HL-60 (cell line): ENCODE measurements at places on chromosomes 2 and 18.
A peak's percentile ranks its signal among the peaks of the same experiment; 100 is the strongest.

GRCh38 chr2:43221763-43222474, 4.5 kb downstream of the ZFP36L2 start:
- peak; percentile 81 for DNase-seq

GRCh38 chr2:132368191-132368590, 48.4 kb upstream of the GPR39 start:
- DNase-seq: no peak

DNA sequence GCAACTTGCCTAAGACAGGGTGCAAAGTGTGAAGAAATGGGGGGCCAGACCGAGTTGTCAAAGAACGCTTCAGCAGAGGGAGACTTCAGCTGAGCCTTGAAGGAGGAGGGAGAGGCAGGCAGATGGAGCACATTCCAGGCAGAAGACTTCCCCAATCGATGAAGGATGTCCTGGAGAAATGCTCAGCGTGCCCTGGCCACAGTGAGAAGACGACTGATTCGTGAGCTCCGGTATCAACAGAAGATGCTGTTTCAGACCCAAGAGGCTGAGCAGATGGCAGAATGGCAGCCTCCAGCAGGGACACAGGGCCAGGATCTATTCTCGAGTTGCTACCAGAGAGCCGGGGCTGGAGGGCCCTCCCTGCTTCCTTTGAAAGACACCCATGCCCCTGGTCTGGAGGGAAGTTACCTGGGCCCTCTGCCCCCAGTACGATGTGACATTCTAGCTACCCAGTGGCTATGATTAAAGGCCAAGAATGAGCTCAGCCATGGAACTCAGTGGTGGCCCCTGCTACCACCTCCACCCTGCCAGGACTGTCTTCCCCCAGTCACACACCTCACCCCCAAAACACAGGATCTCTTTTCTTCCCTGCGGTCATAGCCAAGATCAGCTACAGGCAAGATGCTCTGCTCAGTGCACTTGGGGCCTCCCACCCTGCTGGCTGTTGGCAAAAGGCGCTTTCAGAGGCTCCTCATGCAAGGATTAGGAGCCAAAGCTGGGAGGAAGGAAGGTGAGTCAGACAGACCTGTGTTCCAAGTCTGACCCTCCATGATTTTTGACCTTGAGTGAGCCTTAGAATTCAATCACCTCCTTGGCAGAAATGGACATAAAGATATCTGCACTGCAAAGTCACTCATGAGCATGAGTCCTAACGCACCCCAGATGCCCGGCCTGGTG, 84.3 kb downstream of the TFCP2L1 start:
- DNase-seq: no peak

DNA sequence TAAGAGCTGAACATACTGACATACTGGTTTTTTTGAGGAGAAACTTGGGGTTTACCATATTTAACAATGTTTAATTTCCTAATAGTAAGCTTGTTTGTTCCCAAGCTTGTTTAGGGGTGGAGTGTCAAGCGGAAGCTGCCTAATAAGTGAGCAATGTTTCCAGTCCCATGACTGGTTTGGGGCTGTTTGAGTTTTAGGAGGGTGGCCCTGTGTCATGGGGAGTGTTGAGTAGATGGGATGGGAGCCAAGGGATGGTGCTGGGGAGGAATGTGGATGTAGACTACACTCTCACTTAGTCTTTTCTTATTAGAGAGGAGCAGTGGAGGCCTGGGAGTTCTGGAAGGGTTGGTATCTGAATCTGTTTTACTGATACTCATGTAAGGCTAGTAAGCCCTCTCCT, 128.5 kb downstream of the TANC1 start:
- no peak for DNase-seq

- DNase-seq: no peak
Observed at GRCh38 chr2:142725386-142725785, 152.1 kb upstream of the KYNU start.

GRCh38 chr18:79166702-79167101, 97.5 kb downstream of the ATP9B start:
- DNase-seq: no peak

DNA sequence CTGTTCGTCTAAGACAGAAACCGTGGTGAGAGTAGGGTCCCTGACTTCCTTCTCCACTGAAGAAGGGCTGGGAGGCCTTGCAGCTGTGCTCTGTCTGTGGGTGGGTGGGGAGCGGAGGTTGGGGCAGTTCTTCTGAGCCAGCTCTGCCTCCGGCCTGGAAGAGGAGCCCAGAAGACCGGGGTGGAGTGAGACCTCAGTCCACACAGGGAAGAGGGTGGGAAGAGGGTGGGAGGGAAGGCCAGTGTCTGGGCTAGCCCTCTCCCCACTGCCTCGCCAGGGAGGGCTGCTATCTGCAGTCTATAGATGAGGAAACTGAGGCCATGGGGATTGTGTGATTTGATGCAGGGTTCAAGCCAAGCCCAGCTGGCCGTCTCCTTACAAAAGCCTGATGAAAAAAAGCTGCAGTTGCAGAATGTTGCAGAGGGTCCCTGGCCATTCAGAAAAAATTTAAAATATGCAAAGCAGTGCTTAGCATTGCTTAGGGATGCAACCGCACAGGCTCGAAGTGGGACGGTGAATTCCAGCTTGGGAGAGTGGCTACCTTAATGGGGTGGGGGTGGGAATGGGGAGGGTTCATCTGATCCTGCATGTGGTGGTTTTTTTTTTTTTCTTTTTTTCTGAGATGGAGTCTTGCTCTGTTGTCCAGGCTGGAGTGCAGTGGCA, 181.6 kb upstream of the HS6ST1 start:
- no peak for DNase-seq

GRCh38 chr18:52288403-52289004, 51.5 kb upstream of the DCC start:
- DNase-seq: peak; percentile 11

DNA sequence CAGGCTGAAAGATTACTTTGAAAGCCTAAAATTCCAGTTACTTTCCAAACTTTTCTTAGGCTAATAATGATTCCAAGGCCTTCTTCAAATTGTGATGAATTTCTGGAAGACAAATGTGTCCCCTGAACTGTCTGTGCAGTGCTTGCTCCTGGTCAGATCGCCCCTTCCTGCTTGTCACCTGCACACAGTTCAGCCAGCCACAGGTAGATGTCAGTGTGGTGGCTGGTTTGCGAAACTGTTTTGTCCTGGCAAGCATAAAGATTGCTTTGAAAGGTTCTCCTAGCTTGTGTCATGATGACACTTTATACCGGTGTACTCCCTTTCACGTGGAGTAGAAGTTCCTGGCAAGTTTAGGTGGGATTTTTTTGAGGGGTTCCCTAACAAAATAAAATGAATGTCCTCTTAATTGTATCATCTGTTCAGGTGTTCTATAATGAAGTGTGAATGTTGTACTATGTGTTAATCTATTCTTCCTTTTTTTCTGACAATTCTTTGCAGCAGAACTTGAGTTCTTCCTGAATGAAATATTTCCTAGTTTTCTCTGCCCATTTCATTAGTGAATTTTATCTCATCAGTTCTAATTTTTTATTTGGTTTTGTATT, 298.8 kb downstream of the ZNF407 start:
- DNase-seq: no peak
